AG04449 (cell line): ENCODE measurements at places on chromosomes 6 and 20.

DNA sequence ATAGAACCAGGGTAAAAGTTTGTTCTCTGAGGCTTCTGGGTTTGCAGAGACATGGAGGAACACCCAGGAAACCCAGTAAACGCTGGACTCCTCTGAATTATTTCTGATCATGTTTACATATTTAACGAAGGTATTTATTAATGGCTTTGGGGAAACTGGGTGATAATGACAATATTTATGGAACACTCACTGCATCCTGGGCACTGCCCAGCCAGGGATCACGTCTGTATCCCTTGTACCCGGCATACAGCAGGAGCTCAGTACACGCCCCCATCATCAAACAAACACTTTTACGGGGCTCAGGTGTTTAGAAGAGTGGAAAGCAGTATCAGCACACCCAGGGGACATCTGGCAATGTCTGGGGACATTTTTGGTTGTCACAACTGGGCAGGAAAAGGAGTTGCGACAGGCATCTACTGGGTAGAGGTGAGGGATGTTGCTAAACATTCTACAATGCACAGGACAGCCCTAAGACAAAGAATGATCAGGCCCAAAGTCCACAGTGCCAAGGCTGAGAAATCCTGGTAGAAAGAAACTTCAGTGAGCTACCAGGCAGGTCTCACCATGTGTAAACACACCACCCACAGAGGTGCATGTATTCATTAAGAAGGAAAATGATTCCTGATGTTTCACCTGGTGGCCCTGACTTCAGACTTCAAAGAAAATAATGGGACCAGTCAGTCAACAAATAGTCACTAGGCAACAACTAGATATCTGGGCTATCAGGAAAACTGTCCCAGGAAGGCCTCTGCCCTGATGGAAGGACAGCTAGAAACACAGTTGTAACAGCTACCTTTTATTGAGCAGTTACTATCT lies 35.3 kb downstream of the ZMYND8 start:
- no peak for DNase-seq

GRCh38 chr6:71224011-71224410 lies 64.6 kb upstream of the OGFRL1 start:
- DNase-seq, result no peak

GRCh38 chr6:16092990-16093389 lies 35.9 kb upstream of the MYLIP start:
- no peak for DNase-seq

- DNase-seq, result no peak
Observed at GRCh38 chr6:100693249-100693927, 187.7 kb downstream of the ASCC3 start.

DNA sequence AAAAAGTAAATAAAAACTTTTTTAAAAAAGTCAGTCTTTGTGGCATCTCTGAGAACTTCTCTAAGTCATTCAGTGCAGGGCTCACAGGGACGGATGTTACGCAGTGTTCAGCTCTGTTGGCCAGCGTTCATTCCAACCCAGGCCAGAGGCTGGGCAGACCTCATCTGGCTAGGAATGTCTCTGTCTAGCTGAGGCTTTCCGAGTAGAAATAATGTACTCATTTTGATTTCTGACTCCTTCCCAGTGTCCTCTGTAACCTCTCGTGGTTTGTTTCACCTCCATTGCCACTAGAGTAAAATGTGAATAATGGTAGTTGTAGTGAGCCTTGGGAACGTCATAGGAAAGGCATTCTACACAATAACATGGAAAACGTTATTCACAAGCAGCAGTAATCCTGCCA lies 135.1 kb downstream of the TMEM242 start:
- DNase-seq, result no peak

- DNase-seq, result no peak
Observed at GRCh38 chr6:36999751-37000125, 5.7 kb upstream of the FGD2 start.

GRCh38 chr6:72784581-72784980 lies 162.7 kb downstream of the KCNQ5 start:
- DNase-seq, result peak; percentile 21

- no peak for DNase-seq
Observed at GRCh38 chr6:130674604-130675003, 152.6 kb upstream of the SMLR1 start.

DNA sequence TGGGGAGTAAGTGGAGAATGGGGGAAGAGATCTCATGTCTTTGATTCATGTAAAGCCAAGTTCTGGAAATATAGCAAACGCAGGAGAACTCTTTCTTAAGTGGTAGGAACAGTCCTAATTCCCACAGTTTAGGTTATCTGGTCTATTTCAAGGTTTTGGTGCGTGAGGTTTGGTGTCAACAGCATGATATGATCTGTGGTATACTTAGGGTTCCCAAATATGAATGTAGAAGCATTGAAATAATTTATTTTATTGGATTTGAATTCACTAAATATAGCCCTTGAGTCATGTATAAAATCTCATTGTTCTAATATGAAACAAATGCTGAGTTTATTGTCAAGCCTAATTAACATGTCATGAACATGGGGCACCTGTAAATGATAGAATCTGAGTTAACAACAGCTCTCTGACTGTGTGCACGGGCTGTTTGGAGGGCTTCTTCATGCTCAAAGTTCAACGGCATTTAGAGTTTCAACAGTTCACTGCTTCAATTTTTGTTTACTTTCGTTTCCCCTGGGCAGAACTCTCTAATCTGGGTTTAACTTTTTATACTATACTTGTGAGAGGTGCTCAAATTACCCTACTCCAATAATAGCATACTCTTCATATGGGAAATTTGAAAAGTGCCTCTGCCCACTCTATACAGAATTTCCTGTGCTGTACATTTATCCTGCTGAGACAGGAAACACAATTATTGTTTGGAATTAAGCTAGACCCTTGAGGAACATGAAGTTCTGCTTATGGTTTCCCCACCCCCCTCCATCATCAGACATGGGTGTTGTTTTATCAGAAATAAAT lies 236.3 kb upstream of the ZNF217 start:
- no peak for DNase-seq

GRCh38 chr6:63862486-63863198 lies 227.0 kb downstream of the PHF3 start:
- no peak for DNase-seq

GRCh38 chr6:15399641-15400470 lies 154.0 kb downstream of the JARID2 start:
- no peak for DNase-seq

GRCh38 chr6:23114812-23115504 lies 545.6 kb downstream of the HDGFL1 start:
- no peak for DNase-seq

GRCh38 chr6:29872791-29873190 lies 45.2 kb downstream of the HLA-G start:
- DNase-seq, result no peak

- no peak for DNase-seq
Observed at GRCh38 chr6:144284478-144284782, 705 bp upstream of the UTRN start.

GRCh38 chr20:57680131-57680716 lies 29.6 kb downstream of the PMEPA1 start:
- DNase-seq, result no peak

- DNase-seq, result no peak
Observed at GRCh38 chr6:16854986-16855385, 93.7 kb upstream of the ATXN1 start.

GRCh38 chr6:69780585-69781178 lies 16.1 kb downstream of the LMBRD1 start:
- no peak for DNase-seq

DNA sequence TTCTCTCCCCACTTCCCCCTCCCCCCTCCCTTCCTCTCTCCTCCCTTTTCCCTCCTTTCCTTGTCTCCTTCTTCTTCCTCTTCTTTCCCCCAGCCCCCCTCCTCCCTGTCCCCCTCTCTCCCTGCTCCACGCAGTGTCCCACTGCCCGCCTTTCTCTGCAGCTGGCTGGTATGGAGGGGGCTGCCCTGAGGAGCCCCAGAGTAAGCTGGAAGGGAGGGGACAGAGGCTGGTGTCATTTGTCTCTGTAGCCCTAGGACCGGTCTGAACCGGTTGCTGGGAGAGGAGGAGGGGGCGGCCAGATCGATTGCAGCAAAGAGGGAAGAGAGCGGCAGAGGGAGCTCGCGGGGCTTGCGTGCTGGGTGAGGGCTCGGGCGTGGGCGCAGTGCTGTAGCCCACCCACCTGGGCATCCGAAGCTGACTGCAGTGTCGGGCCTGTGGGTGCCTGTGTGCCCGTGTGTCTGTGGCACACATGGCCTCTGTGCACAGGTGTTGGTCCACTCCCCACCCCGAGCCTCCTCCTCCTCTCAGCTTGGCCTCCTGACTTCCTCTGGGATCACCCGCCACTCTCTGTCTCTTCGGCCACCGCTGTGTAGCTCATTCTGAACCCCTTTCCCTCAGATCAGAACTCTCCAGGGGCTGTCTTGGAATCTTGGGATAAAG lies 50.6 kb downstream of the SRC start:
- DNase-seq, result no peak

DNA sequence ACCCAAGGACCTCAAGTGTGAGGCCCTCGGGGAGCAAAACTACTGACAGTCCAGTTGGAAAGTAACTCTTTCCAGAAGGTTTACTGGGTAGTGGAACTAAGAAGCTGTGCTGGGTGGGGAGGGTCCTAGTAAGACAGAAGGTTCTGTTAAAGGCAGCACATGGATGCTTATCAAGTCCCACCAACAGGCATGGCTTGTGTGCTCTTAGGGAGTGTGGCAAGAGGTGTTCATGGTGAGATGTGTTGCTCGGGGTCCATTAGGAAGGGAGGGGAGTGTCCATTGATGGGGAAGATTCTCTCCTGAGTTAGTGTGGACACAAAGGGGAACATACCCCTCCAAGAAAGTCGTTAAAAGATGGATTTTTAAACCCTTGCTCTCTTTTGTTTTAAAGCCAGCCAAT lies 120.6 kb downstream of the LY86 start:
- DNase-seq, result no peak

GRCh38 chr6:82617648-82618047 lies 254.0 kb downstream of the TPBG start:
- DNase-seq, result no peak

GRCh38 chr6:8130399-8130798 lies 28.1 kb upstream of the EEF1E1 start:
- peak; percentile 16 for DNase-seq

- no peak for DNase-seq
Observed at GRCh38 chr6:87808005-87808757, 106.1 kb upstream of the AKIRIN2 start.

GRCh38 chr6:71707059-71707458 lies 179.3 kb upstream of the RIMS1 start:
- no peak for DNase-seq

GRCh38 chr20:47843886-47844567 lies 58.7 kb upstream of the SULF2 start:
- no peak for DNase-seq

GRCh38 chr6:157550114-157550989 lies 169.4 kb downstream of the ZDHHC14 start:
- DNase-seq, result no peak

DNA sequence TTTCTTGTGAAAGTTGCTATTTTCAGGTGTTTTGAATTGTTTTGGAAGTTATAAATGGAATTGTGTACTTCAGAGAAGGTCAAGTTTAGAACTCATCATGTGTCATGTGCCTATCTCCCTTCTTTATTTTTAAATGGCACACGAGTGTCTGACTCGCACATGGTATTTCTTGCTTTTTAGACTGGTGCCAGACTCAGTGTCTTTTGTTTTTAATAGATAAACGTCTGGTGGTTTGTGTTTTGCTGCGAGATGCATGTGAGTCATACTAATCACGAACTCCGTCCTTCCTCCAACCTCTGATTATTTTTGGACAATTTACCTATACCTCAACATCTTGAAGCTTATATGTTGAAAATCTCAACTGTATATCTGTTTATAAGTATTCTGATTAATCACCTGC lies 292.1 kb downstream of the CDKAL1 start:
- DNase-seq, result no peak
